Occipital lobe (tissue), 3 donors: ENCODE measurements at places on chromosomes 12 and 14. TPM values are rescaled to one million over a fixed set of nuclear protein-coding genes. Genes with fewer than 3 reads are reported as not detected.

PPP2R5E gene
- total RNA-seq: 44.0 TPM

ACTR10 gene
- total RNA-seq: 144 TPM

NAA30 gene
- 80.2 TPM for total RNA-seq

COA8 gene
- total RNA-seq: 27.5 TPM

LGALS3 gene
- 15.4 TPM for total RNA-seq

TAS2R10 gene
- total RNA-seq: 5.5 TPM
